ENCODE measurements at places on chromosomes 2 and 18.

GRCh38 chr2:242002944-242003343, 133.4 kb downstream of the RTP5 start:
- DNase-seq, result no peak

- no peak for DNase-seq
Measured at GRCh38 chr18:12347895-12348294, 29.1 kb downstream of the AFG3L2 start.

GRCh38 chr2:160157861-160158829, 41.9 kb downstream of the ITGB6 start:
- no peak for DNase-seq

DNA sequence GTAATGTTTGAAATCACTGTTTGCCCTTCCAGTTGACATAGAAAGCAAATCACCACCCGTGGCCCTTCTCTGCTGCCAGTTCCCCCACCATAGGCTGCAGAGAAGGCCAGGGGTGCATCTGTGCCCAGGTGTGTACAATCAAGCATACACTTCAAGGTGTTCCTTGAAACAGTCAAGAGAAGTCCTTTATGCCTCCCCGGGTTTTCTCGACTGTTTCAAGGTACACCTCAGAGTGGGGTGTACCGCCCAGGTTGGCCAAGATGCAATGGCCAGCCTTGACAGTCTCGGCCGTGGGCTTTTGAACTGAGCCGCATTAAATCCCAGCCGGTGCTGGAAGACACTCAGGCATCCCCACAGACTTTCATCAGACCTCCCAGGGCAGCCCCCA, 21.0 kb upstream of the ATP9B start:
- DNase-seq, result no peak

GRCh38 chr2:205561441-205561840, 120.9 kb upstream of the NRP2 start:
- DNase-seq, result no peak

- no peak for DNase-seq
Measured at GRCh38 chr2:25587361-25587760, 86.0 kb downstream of the DTNB start.

DNA sequence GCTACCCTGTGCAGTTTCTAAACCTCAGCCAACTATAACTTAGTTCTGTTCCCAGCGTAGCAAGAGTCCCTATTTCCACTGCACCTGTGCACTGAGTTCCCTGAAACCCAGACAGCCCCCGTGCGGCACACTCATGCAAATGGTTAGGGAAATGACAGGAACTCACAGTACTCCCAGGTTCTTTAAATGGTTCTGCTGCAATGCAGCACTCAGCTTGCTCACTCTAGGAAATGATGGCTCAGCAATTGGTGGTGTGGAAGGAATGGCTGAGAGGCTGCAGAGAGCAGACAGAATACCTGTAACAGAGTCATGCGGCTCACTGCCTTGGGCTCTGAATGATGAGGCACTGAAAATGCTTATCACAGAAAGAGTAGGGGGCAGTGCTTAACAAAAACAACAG, 143.0 kb downstream of the RAD51AP2 start:
- no peak for DNase-seq

GRCh38 chr2:47218899-47219525, 63.9 kb upstream of the STPG4 start:
- DNase-seq, result no peak

- DNase-seq, result no peak
Measured at GRCh38 chr2:236658974-236659757, 89.5 kb downstream of the ACKR3 start.

- no peak for DNase-seq
Measured at GRCh38 chr2:83229443-83229842, 1229.6 kb downstream of the SUCLG1 start.

DNA sequence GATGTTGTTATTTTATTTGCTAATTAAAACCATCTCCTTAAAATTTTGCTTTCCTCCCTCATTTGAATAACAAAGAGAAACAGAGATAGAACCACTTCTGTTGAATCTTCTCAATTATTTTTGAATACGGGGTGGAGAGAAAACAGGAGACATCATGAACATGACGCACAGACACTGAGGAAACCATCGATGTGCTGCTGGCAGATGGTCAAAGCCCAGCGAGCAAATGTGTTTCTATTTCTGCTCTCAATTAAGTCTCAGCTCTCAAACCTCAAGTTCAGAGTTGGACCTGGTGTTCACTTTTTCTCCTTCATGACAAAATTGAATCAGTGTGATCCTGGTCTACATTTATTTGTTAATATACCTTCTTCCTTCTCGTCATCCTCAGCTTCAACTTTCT, 36.1 kb upstream of the TWIST2 start:
- no peak for DNase-seq

DNA sequence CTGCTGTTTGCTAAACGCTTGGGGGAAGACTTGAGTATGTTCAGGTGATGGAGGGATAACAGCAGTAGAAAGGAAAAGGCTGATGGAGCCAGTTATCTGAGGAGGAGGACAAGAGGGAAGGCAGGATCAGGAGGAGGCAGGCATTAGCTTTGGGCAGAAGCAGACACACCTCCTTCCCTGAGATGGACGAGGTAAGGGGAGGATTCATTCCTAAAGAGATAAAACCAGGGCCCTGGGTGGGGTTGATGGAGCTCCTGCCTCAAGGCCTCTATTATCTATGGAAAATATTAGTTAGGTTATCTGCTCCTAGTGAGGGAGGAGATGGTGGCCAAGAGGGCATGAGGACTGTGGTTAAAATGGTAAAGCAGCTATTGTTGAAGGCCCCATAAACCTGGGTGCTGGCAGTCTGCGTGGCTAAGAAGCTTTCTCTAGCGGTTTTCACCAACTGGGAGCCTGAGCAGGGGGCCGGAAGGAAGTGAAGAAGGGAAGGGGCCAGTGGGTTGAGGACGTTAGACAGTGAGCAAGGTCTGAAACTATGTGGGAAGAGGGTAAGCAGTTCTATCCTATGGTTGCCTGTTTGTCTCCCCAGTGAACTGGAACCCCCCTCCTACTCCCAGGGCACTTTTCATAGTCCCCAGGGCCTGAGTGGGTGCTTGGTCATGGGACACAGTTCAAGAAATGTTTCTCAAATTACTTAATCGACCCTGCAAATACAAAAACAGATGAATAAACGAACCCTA, 56.6 kb upstream of the HK2 start:
- DNase-seq, result no peak

DNA sequence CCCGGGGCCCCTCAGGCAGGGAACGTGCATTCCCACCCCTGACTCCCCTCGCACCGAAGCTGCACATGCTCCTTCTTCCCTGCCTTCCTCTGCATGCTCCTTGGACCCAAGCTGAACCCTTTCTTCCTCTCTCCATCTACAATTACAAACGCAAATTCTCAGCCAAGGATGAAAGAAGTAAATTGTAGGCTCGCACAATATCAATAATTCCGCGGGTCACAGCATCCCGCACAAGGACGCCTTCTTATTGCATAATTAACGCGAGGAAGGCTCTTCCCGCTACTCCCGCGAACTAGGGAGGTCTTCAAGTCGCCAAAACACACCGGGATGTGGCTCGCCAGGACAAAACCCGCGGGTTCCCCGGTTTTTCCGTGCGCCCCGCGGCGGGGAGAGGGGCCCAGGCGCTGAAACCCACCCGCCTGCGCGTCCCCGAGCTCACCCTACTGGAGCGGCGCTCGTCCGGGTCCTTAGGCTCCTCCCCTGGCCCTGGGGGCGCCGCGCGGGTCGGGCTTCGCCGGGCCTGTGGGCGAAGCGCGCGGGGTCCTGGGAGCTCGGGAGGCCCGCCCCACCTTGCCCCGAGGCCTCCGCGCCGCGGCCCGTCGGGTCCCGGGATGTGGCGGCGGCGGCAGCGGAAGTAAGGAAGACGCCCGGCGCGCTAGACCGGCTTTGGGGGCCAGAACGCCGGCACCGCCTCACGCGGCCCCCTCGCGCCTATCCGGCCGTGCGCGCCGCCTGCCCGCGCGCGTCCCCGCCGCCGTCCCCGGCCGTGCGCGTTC, at the start of gene CHST10:
CHST10 (minus strand) TSS at position 734 of the 776 bp plus-strand sequence. CDS start 10,993 bp downstream, outside the sequence.
- DNase-seq, result peak; percentile 3

DNA sequence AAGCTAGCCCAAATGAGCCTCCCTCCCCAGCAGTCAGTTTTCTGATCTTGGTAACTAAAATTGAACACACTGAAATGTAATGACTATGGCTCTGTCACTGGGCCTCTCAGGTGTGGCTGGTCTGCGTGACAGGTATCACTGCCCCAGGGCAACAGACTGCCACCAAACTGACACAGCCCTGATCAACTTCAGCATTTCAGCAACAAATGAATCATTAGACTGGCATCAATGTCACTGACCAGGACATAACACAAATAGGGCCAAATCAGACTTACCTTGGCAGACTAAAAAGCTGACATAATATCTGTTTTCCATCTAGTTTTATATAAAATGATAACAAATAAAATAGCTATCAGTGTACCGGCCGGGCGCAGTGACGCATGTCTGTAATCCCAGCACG, 290.8 kb upstream of the CHAC2 start:
- no peak for DNase-seq

GRCh38 chr2:170966648-170967396, 37.8 kb downstream of the GORASP2 start:
- no peak for DNase-seq

DNA sequence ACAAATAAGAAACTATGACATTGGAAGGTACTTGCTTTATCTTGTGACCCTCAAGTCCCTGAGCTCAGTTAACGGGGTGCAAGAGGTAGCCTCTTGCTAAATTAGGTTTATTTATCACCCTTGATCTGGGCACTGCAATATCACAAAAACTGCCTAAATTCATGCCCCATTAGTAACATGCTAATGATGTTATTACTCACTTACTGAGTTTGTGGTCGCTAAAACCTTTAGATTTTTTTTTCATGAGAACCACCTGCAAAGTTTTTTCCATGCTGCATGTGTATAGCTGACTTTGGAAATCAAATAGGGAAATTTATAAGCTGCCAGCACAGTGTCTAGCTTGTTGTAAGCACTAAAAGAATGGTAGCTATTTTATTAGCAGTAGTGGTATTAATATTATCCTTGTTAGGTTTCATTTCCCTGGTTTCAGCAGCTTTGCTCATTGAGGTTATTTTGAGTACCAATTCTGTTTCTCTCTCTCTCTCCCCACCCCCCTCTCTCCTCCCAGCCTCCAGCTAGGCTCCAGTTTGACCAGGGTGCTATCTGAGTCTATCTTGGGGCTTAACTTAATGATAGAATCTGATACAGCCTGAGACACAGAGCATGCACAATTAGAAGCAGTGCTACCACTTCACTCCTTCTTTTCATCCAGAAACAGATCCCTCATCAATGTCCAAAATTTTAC, 88.7 kb upstream of the ATP8B1 start:
- no peak for DNase-seq

DNA sequence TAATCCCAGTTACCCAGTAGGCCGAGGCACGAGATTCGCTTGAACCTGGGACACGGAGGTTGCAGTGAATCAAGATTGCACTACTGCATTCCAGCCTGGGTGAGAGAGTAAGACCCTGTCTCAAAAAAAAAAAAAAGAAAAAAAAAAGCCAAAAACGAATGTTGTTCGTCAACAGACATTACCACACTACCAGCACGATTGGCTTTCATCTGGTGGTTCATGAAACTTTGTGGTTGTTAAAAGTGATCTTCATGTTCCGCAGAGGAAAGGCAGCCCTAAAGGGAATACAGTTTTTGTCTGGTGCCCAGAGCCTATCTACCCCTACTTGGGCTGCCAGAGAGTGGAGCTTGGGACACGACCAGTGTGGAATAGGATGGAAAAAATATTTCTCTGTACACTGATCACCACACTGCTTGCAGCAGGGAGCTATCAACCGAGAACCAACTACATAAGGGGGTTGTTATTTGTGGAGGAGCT, 13.6 kb upstream of the CXCR4 start:
- DNase-seq, result no peak

- no peak for DNase-seq
Measured at GRCh38 chr18:34352385-34353163, 127.9 kb upstream of the NOL4 start.

DNA sequence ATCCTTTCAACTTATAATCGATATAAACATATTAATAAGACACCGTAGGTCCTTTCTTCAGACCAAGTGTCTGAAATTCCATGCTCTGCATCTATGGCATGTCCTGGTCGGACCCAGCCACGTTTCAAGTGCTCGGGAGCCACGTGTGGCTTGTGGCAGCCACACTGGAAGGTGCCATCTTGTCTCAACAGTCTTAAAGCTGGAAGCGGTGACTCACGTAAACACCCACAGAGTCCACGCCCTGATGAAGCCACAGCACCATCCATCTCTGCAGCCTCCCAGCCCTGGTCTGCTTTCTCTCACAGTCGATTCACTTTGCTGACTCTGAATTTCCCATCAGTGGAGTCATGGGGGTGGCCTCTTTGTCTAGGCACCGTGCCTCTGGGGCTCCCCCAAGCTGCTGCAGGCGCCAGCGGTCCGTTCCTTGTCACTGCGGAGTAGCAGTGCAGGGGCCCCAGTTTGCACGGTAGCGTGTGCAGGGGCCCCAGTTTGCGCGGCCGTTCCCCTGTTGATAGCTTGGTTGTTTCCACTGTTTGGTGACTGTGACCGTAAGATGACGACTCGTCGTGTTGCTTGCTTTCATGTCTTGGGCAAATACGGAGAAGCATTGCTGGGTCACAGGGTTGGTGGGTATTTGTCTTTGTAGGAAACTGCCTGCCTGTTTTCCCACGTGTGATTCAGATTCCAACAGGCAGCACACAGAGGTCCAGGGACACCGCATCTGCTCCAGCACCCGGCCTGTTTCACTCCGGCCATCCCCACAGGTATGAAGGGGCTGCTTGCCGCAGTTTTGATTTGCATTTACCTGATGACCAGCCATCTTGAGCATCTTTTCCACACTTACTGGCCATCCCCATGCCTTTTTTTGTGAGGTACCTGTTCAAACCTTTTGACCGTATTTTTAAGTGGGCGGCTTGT, 240.3 kb downstream of the HDAC4 start:
- no peak for DNase-seq

DNA sequence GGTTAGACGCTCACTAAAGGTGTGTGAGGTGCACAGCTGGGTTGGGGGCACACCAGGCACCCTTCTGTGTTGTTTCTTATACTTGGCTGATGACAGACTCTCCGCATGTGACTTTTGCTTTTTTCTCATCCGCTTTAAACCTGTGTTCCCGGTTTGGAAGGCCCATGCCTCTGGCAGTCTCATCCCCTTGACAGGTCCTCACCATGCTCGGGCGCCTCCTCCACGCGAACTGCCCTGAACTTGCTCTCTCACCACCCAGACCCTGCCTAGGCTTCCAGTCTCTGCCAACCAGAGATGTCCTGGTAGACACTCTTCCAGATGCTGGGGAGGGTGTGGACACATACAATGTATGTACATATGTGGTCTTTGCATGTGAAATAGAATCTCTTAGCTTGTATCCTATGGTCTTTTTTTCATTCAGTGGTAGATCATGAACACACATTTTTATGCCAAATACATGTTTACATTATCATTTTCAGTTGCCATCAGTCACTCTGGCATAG, 79.8 kb downstream of the LIMS1 start:
- no peak for DNase-seq

All from activated CD8-positive, alpha-beta memory T cell treated with anti-CD3 and anti-CD28 coated beads for 1 hour (primary cell).